ENCODE measurements at places on chromosomes 5 and 9.

DNA sequence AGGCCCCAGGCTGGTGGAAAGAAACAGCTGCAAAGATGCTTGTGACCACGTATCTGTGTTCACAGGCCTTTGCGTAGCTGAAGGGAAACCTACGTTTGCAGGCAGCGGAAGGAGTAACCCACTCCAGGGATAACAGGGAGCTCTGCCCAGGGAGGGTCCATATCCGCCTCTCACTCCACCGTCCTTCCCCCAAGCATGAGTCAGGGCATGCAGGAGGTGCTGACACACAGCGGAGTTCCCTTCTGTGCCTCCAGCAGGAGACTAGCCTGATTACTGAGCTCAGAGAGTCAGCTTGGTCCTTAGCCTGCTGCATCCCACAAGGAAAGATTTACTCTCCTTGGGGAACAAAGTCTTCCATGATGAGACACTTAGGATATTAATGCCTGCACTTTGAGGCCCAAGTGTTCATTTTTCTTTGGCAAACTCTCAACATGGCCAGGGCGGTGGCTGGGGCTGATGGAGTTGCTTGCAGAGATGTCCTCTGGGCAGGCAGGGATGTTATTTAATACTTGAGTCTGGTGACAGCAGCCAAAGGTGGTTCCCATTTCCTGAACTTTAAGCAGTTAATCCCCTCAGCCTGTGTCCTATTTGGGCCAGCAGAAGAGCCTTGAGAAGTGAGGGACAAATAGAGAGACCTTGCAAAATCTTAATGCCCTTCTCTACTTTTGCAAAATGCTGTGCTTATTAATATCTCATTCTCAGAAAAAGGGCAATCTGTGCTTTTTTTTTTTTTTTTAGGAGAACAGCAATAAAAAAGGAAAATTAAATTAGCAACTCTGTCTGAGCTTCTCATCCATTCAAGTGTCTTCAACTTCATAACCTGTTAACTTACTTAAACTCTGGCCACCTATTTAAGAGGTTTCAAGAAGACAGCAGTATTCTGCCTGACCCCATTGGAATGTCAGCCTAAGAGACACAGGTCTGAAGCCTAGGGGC, 222.1 kb downstream of the HSPA4 start:
- DNase-seq: no peak

DNA sequence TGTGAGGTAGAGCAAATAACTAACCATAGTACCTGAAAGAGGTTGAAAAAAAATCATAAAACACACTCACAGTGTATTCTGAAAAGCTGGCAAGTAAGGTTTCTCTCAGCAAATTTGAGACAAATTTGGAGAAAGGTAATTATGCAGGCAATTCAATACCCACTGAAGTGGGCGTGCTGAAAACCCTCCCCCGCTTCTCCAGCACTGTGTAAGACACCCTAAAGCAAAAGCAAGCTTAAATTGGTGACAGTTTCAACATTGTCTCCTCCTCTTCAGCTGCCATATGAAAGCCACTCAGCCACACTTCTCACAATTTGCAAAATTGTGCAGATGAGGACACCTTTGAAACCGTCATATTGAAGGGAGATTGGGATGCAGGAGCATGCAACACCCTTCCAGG, 322.3 kb upstream of the CDH6 start:
- DNase-seq: no peak

DNA sequence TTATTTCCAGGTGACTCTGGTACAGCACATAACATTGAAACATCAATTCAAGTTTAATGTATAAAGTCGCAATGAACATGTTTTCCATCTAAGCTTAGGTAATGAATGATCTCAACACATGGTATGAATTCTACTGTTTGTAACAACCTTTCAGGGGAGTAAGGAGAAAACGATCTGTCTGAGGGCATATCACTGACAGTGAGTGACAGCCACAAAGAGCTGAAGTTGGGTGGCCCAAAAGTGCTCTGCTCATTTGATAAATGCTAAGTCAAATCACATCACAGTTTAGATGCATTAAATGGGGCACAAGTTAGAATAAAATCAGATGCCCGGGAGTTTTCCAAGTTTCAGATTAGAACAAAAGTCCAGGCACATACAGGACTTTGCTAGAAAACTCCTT, 1.2 kb downstream of the FANCC start:
- DNase-seq: no peak

DNA sequence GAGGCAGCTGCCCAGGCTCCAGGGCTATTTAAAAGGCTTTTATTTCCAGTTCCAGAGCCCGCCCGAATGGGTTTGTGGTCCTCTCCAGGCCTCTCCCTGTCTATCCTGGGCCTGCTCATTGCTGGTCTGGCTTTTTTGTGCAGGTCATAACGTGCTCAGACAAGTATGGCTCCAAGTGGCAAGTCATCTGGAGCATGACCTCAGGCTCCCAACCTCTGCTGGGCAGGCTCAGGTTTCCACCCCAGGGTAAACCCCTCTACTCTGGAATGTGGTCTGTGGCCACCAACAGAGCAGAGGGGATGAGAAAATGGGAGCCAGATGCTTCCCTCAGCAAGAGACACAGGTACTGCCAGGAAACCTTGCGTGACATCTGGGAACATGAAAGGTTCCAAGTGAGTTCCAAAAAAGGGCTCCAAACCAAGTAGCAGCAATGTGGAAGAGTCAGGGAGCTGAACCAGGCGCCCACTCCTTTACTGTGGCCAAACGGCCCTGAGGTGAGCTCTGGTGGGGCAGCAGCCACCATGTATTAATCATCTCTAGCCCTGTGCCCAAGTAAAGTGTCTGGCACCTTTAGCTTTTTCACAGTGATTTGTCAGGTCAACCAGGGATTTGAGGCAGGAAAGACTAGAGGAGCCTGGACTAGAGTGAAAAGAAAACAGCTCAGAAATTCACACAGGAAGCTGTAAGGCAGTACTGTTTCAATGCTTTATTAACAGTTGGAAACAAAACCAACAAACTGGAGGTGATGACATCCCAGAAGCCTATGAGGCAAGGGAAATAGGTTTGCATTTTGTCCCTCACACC, 25.7 kb downstream of the PCDHGC5 start:
- no peak for DNase-seq

DNA sequence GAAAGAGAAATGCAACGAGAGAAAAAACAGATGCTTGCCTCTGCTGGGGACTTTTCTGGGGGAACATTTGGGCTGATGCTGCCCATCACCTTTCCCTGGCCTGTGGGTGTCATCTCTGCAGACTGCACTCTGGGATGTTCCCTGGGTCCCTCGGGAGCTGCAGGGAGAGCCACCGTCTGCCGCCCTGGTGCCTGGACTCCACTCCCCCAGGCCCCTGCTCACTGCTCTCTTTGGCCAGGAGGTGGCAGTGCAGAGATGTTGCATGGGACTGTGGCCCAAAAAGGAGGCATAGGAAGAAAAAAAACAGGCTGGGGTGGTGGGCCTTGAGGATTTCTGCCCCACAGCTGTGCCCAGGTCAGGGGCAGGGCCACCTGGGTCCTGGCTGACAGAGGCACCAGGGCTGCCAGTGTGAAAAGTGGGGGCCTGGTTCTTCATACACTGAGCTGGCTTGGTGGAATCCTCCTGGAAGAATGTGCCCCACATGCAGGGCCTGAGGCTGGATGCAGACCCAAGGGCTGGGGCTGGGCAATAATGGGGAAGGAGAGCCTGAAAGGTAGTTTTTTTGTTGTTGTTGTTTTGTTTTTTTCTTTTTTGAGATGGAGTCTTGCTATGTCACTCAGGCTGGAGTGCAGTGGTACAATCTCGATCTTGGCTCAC, 353.6 kb downstream of the SLIT3 start:
- peak; percentile 3 for DNase-seq

GRCh38 chr5:40332970-40333369, 346.7 kb upstream of the PTGER4 start:
- no peak for DNase-seq

DNA sequence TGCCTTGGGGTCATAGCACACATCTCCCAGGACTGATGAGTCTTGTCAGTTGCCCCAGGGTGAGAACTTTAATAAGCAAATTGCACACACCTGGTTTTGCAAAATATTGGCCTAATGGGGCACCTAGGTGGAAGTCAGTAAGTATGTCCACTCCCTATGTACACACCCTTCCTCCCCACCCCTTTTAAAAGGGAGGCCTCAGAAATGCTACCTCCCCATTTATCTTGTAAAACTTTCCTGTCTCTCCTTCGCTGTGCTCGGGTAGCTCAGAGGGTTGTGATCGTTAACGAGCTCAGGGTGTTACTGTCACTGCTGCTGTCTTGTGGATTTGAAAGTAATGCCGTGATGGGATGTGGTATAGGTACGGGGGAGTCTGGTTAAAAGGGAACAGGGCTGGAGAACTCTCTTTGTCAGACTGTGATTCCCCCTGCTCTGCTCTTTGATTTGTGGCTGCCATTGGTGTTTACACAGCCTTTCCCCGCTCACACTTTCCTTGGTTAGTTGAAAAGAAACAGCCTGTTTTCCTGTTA, 26.2 kb downstream of the ZNF462 start:
- DNase-seq: no peak

DNA sequence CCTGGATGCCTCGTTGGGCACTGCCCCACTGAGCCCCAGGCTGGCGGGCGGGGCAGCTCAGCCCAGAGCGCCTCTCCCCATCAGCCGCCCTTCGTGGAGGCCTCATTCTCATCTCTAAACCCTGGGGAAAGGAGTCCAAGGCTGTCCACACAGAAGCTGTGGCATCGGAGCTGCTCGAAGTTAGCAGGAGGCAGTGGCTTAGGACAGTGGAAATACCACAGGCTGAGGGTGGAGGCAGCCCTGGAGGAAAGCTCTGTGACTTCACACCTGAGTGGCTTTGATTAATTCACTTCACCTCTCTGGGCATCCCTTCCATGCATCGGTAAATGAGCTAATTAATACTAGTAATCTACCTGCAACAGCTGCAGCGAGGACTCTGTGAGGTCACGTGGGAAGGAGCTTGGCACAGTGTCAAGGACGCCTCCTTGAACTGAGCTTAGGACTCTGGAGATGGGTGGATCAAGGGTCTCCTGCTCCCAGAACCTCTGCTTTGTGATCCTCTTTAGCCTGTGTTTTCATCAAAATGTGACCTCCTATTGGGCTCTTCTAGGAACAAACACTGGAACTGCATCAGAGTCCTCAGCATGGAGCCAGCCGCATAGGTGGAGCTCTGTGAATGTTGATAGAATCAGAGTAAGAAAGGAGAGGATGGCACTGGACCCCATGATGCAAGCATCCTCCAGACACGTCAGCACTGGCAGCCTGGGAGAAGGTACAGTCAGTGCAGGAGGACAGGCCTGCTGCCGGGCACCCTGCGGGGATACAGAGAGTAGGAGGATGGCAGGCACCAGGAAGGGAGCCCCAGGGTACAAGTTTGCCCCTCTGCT, 842 bp upstream of the ANGPTL2 start:
- DNase-seq: no peak

- DNase-seq: no peak
Measured at GRCh38 chr5:95843733-95844223, 21.3 kb upstream of the GLRX start.

DNA sequence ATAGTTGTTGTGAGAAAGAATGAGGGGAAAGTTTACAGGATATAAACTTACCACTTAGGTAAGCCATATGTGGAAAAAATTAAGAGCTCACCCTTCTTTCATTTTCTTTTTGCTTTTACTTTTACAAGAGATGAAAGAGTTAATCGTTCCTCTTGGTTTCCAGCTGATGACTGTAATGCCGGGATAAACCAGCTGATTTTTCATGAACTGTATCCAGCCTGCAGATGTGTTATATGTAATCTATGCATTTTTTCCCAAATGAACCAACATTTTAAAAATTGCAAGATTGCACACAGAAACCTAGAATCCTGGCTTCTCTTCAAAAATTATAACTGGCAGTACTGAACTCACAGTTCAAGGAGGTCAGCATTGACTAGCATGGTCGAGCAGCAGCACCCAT, 185.9 kb downstream of the GRIA1 start:
- DNase-seq: no peak
